ENCODE measurements at places on chromosomes 12 and 14. TPM values are rescaled to one million over a fixed set of nuclear protein-coding genes. Genes with fewer than 3 reads are reported as not detected.

Gene ABHD4
- 7.1 TPM for total RNA-seq

Gene GYS2
- total RNA-seq = not detected

Gene KRT75
- total RNA-seq = not detected

Gene C12orf56
- total RNA-seq = 0.08 TPM

Gene ACOT6
- total RNA-seq = not detected

Gene ARMH4
- total RNA-seq = not detected

Gene E2F7
- 0.14 TPM for total RNA-seq

- DNase-seq = no peak
Observed at GRCh38 chr12:76025601-76026575, 5.7 kb downstream of the PHLDA1 start.

DNA sequence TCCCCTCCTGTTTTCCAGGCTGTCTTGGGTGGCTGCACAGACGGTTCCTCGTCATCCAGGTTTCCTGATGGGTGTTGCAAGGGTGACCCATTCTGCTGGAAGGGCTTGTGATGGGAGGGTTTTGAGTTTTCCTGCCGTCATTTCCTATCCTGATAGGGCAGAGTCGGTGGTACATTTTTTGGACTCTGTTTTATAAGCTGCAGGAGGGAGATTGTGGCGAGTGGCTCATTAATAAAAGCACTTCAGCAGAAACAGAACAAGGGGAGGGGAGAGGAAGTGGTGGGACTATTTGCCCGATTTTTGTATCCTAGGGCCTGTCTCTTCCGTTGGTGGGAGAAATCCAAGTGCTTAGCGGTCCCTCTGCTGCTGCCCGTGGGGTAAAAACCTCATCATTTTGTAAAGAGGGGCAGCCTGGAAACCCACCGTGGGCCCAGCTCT is 40.0 kb downstream of the TSPAN9 start:
- no peak for DNase-seq

DNA sequence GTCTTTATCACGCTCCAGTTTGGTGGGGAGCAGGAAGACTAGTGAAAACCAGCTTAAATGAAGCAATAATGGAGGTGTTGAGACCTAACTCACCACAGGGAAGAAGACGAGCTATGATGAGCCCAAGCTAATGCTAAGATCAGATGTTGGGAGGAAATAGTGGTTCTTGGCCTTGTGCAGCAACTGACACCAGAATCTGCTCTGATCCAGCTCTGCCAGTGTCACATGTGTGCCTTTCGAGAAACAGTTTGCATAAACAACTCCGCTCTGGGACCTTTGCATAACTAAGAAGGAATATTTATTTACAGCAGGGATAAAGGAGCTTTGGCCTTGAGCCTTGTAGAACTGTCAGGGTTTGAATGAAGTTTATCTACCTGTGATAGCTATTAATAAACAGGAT is 369.4 kb upstream of the CCDC196 start:
- DNase-seq = no peak

DNA sequence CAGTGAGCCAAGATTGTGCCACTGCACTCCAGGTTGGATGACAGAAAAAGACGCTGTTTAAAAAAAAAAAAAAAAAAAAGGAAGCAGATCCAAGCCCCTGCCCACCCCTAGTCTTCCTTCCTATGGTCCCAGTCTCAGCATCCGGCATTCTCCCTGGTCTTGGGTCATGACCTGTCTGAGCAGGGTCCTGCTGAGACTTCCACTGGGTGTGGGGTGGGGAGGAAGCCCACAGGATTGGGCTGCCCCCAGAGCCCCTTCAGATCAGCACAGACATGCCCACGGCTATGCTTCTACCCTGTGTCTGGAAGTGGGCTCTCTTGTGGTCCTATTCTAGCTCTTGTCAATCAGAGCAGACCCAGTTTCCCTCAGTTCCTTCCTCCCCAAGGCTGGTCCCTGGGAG is 12.6 kb upstream of the PLEK2 start:
- DNase-seq = no peak

DNA sequence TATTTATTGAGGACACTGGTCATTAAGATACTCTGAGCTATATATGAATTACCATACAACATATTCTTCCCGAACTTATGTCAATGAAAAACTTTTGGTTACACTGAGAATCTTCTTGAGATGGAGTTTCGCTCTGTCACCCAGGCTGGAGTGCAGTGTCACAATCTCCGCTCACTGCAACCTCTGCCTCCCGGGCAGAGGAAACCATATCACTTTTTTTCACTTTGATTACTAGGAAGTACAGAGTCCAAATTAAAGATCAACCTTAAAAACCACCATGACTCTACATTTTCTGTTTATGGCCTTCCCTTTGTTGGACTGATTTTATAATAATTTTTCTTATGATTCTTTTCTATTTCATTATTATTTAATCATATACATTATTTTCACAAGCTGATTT is 336.5 kb downstream of the FSCB start:
- no peak for DNase-seq

- no peak for DNase-seq
Observed at GRCh38 chr12:4564818-4565217, 2.8 kb downstream of the DYRK4 start.

- no peak for DNase-seq
Observed at GRCh38 chr12:94916663-94917062, 86.8 kb downstream of the NDUFA12 start.

- no peak for DNase-seq
Observed at GRCh38 chr12:107906707-107907106, 132.2 kb downstream of the ASCL4 start.

DNA sequence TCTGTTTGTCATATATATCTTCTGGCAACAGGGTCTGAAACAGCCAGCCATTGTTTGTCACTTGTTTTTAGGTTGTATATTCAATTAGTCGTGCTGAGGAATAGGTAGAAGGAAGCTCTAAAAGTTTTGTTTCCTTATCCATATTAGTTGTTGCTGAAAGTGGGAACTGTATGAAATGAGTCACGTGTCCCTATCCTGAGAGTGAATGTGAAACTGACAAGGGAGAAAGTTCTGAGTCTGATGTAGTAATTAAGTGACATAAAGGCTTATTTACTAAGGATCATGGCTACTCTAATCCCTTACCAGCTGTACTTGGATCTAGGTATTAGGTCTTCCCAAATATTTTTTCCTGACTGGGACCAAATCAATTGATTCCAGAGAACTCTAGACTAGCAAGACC is 16.4 kb downstream of the FAM234B start:
- no peak for DNase-seq

- no peak for DNase-seq
Observed at GRCh38 chr12:79409562-79409961, 281.2 kb downstream of the PAWR start.

DNA sequence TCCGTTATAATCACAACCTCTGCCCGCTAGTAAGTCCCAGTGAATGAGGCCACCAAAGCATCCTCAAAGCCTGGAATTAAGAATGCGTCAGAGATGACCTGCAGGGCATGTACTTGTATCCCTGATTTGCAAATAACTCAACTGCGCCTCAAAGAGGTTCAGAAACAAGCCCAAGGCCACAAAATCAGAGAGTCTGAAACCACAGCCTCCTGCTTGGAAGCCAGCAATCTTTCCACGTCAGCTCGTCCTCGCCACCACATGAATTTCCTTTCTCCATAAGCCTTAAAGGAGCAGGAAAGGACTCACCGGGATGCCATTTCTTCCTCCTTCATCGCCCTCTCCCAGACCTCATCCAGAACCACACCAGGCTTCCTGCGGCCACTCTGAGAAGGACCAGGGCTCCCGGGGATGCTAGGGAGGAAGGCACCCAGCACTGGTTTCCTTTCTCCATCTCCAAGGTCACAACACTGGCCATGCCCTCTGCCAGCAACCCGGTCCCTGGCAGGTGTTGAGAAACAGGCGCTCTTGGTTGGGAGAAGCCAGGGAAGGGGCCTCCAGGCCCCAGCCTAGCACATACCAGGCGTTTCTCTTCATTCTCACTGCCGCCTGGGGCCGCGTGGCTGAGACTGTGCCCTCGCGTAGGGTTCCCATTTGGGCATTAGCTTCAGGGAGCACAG is 191.2 kb upstream of the DIO3 start:
- no peak for DNase-seq

DNA sequence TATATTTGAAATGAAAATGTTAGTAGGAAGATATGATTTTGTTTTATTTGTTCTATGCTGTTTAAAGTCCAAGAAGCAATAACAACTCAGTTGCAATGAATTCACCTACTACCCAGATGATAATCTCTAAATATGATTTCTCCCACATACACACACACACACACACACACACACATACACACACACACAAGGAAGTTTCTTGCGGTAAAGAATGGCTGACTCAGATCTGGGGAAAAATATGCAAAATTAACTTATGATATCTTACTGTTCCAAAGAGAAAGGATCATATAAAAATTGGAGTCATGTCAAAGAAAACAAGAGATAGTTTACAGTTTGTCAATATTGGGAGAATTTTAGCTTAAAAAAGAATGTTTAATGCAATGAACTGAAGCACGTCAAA is 456.7 kb downstream of the SLC16A7 start:
- DNase-seq = no peak

Data from CD4-positive, alpha-beta T cell (primary cell).